ENCODE measurements at places on chromosomes 12 and 14.

DNA sequence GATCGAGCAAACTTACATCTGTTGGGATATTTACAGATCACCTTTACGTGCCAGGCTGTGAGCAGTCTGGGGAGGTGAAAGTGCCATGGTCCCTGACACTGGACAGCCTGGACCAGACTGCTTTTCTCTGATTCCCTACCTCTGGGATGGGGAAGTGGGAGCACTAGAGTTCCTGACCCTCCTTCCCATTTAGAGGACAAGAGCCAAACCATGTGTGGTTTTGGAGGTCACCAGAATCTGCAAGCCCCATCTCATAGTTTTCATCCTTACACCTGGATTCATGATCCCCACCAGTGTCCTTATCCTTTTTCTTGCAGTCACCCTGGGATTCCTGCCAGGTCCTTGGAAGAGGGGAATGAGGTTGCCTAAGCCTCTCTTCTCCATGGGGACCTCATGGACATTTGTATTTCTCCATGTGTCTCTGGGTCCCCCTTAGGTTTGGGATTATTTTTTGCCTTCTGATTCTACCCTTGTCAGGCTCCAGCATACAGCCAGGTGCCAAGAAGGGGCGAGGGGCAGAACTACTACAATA is 1.5 kb upstream of the WNT10B start:
- no peak for DNase-seq

DNA sequence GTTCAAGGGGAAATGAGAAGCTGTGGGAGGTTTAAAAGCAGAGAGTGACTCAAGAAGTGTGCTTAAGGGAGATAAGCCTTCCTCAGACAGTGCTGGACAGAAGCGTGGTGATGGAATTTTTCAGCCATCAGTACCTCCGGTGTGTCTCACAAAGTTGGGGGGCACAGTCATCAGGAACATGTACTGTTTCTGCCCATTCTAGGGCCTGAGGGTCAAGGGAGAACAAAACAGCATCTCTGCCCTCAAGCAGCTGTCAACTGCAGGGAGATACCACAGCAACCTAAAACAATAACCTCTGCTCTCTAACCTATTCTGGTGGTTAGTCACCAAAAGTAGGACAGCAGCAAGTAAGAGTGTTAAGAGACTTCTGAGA is 2.0 kb upstream of the STON2 start:
- no peak for DNase-seq

DNA sequence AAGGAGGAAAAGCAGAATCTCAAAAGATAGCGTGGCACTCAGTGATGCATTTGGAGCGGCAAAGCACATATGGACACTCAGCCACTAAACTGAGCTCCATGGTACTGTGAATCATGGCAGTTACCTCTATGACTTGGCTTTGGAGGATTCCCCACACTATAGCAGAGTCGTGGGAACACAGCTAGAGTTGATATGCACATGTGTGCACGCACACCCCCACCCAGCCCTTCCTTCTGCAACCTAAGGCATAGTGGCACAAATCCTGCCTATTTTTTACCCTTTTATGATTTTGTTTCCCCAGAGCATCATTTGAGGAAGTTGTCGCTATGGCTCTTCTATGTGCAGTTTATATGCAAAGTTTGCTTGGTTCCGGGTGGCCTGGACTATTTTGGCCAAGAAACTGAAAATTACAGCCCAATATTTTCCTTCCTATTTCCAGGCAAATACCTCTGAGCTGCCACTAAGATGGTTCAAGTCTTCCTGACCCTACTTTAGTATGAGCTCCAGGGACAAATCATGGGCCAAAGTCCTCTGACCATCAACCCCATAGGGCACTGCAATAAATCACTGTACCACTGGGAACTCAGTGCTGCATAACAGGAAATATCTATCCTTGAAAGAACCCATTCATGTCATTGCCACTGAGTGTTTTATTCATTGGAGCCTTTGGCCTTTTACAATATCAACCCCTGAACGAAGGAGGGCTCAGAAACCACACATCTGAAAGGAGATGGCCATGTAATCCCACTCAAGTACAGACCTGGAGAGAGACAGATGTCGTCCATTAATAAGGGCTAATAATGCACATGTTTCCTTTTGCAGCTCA is 177.5 kb downstream of the EGLN3 start:
- DNase-seq, result no peak

GRCh38 chr12:93243689-93244513 is 133.8 kb upstream of the NUDT4 start:
- no peak for DNase-seq

GRCh38 chr14:27320261-27320660 is 722.4 kb upstream of the NOVA1 start:
- DNase-seq, result no peak

DNA sequence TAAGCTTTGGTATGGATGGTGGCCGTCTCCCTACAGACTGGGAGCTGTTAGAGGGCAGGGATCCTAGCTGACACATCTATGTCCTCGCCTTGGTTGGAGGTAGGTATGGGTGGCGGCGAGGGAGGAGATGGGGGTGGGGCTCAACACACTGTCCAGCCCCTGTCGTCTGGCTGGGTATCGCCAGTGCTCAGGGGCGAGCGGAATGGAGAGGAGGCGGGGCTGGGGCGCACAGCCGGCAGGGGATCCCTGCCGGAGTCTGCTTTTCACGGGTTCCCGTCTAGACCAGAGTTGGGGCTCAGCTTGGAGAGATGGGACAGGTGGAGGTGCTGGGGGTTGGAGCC is 16.1 kb downstream of the TAMALIN start:
- no peak for DNase-seq

Data from stimulated activated CD8-positive, alpha-beta memory T cell treated with anti-CD3 and anti-CD28 coated beads, Interleukin-2, amount 100 ng/mL, for 1 hour (primary cell).